ENCODE measurements at places on chromosomes 16 and 17. TPM values are rescaled to one million over a fixed set of nuclear protein-coding genes. Genes with fewer than 3 reads are reported as not detected.

- H3K4me3 ChIP-seq, result peak overlapping the region; percentile 43
- no peaks in the 10 kb centered on the region for H3K27me3 ChIP-seq
- H3K27ac ChIP-seq, result peak overlapping the region; percentile 59
- H3K4me1 ChIP-seq, result peaks cover 8% of the 10 kb centered on the region
- no peak for DNase-seq
Observed at GRCh38 chr17:35345926-35346771, 27.3 kb downstream of the SLFN11 start.

GRCh38 chr17:81153340-81153803 lies 11.9 kb upstream of the PVALEF start:
- DNase-seq, result no peak
- H3K36me3 ChIP-seq, result no peaks in the 10 kb centered on the region
- no peaks in the 10 kb centered on the region for H3K4me1 ChIP-seq
- H3K4me3 ChIP-seq, result no peak overlapping the region
- no peaks in the 10 kb centered on the region for H3K27me3 ChIP-seq

DNA sequence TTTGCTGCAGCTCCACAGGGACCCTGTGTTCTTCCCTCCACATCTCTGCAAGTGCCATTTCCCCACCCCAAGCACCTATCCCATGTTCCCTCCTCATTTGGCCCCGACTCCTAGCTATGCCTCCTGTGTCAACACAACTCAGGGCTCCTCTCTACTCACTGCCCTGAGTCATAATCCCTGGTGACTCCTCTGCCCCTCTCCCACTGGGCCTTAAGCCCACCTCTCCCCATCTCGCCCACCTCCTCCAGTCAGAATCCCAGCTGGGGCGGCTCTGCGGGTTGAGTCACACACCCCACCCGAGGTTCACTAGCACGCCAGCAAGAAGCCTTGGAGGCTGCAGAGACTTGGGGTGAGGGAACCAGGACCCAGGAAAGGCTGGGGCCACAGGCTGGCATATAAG lies 346.2 kb downstream of the FOXL1 start:
- no peak overlapping the region for H3K4me3 ChIP-seq
- H3K36me3 ChIP-seq, result no peaks in the 10 kb centered on the region
- peaks cover 2% of the 10 kb centered on the region for H3K4me1 ChIP-seq
- DNase-seq, result no peak
- no peaks in the 10 kb centered on the region for H3K27me3 ChIP-seq

DNA sequence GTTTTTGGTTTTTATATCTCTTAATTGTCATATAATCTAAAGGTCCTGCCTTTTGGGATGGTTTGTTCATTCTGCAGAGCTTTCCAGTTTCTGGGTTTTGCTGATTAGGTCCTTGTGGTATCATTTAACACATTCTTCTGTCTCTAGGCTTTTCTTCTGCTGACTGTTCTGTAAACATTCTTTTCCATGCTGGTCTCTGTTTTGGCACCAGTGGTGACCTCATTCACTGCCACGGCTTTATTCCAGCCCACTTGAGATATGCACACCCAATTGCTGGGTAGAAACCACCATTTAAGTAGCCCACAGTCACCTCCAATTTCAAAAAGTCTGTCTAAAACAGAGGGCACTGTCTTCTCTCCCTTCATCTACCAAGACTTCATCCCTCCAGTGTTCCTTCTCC lies 31.1 kb upstream of the COX10 start:
- no peaks in the 10 kb centered on the region for H3K36me3 ChIP-seq
- H3K27me3 ChIP-seq, result no peaks in the 10 kb centered on the region
- no peak for DNase-seq
- H3K4me3 ChIP-seq, result no peak overlapping the region

EVPLL gene
- 0.73 TPM for total RNA-seq

- H3K27ac ChIP-seq, result peak overlapping the region; percentile 91
- no peaks in the 10 kb centered on the region for H3K36me3 ChIP-seq
- H3K27me3 ChIP-seq, result no peaks in the 10 kb centered on the region
- H3K4me3 ChIP-seq, result peak overlapping the region; percentile 82
- DNase-seq, result peak; percentile 70
Observed at GRCh38 chr16:4373909-4374742, 2.5 kb downstream of the VASN start.

DNA sequence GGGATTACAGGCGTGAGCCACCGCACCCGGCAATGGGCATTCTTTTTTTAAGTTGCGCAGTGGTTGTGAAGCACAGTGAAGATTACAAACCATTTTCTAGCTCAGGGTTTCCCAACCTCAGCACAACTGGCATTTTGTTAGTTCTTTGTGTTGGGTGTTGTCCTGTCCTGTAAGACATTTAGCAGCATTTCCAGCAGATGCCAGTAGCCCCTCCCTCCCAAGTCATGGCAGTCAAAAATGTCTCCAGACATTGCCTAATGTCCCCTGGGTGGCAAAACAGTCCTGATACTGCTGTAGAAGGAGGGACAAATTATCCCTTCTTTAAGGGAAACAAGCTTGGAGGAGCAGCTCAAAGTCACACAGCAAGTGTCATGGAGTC lies 15.6 kb downstream of the PLK1 start:
- no peaks in the 10 kb centered on the region for H3K4me1 ChIP-seq
- no peak overlapping the region for H3K4me3 ChIP-seq
- H3K36me3 ChIP-seq, result peaks cover 10% of the 10 kb centered on the region
- DNase-seq, result no peak

DNA sequence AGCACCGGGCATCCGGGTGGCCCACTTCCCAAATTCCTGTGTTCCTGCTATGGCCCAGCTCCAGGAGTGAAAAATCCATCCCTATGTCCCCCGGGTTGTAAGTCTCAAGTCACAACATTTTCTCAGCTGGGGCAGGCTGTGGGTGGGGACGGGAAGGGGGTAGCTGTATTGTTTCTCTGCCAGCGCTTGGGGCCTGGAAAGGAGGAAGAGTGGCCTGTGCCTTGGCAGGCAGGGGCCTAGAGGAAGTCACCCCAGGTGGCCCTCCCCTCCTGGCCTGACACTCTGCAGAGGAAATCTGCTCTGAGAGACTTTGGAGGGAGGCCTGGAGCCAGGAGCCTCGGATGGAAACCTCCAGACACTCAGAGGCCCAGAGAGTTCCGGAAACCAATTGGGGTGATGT lies 10.6 kb upstream of the SCN4A start:
- H3K36me3 ChIP-seq, result no peaks in the 10 kb centered on the region
- no peak for DNase-seq
- H3K27ac ChIP-seq, result peak overlapping the region; percentile 26
- no peaks in the 10 kb centered on the region for H3K27me3 ChIP-seq
- H3K4me3 ChIP-seq, result no peak overlapping the region

MT4 gene
- total RNA-seq, result not detected

SULT1A4 gene
- 15.4 TPM for total RNA-seq

GRCh38 chr17:81686614-81687013 lies 2.8 kb downstream of the HGS start:
- DNase-seq, result no peak
- H3K27ac ChIP-seq, result no peak overlapping the region
- H3K36me3 ChIP-seq, result peaks cover under 1% of the 10 kb centered on the region
- H3K4me3 ChIP-seq, result no peak overlapping the region

DNA sequence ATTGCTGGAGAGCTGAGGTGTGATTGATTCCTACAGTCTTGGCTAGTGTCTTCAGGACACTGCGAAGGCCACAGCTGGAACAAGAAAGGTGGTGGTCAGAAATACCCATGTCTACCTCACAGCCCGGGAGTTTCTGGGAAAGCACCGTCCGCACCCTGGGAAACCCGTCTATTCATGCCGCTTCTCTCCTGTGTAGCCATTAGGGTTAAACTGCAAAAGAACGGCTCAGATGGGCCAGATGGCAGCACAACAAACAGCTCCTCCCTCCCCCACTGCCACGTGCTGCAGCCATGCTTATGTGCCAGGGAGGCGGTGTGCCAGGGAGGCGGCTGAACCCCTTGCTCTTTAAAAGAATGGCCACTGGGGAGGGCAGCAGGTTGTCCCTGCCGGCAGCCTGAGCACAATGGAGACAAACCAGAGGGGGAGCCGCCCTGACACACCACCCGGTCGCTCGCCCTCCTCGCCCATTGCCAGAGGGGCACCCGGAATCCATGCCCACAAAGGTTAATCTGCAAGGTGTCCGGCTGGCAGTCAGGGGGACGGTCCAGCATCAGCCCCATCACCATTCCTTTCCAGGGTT lies 65.2 kb downstream of the CYTH1 start:
- no peaks in the 10 kb centered on the region for H3K27me3 ChIP-seq
- H3K4me1 ChIP-seq, result peaks cover 14% of the 10 kb centered on the region
- peak overlapping the region; percentile 37 for H3K4me3 ChIP-seq
- peak; percentile 76 for DNase-seq

GAST gene
- not detected for total RNA-seq

DNA sequence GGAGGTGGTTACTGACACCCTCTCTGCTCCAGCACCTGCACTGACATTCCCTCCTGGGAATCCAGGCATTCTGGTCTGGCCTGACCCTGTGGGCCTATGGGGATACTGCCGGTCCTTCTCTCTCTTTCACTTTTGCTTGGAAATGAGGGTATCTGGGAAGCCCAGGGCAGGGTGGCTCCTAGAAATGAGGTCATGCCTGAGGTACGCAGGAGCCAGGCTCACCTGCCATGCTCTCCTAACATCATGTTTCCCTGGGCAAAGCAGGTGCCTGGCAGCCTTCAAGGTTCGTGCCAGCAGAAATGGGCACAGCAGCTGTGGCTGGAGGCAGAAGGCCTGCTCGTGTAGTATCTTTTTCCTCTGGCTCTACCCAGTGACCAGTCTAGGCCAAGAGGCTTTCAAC lies 3.3 kb downstream of the ITGA3 start:
- H3K27ac ChIP-seq, result peak overlapping the region; percentile 93
- no peak for DNase-seq
- no peak overlapping the region for H3K4me3 ChIP-seq
- no peaks in the 10 kb centered on the region for H3K27me3 ChIP-seq

- H3K27me3 ChIP-seq, result no peaks in the 10 kb centered on the region
- DNase-seq, result no peak
- no peaks in the 10 kb centered on the region for H3K4me1 ChIP-seq
- no peak overlapping the region for H3K4me3 ChIP-seq
- no peaks in the 10 kb centered on the region for H3K36me3 ChIP-seq
Observed at GRCh38 chr16:70473446-70474319, 19.3 kb downstream of the FCSK start.

DNA sequence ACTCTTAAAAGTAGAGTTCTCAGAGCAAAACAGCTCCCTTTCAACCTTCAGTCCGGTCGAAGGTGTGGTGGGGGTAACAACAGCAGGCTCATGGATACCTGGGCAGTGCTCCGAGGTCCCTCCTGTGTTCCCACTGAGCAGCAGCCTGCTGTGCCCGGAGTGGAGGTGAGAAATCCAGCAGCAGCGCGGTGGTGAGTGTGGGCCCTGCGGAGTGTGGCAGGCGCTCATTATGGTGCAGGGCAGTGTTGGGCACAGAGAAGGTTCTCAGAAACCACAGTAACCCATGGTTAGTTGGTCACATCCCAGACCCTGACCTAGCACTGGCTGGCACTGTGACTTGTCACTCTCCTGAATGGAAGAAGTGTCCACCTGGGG lies 5.0 kb upstream of the P4HB start:
- H3K27me3 ChIP-seq, result no peaks in the 10 kb centered on the region
- DNase-seq, result no peak
- H3K4me3 ChIP-seq, result no peak overlapping the region
- no peak overlapping the region for H3K27ac ChIP-seq
- H3K4me1 ChIP-seq, result peaks cover 14% of the 10 kb centered on the region

DNA sequence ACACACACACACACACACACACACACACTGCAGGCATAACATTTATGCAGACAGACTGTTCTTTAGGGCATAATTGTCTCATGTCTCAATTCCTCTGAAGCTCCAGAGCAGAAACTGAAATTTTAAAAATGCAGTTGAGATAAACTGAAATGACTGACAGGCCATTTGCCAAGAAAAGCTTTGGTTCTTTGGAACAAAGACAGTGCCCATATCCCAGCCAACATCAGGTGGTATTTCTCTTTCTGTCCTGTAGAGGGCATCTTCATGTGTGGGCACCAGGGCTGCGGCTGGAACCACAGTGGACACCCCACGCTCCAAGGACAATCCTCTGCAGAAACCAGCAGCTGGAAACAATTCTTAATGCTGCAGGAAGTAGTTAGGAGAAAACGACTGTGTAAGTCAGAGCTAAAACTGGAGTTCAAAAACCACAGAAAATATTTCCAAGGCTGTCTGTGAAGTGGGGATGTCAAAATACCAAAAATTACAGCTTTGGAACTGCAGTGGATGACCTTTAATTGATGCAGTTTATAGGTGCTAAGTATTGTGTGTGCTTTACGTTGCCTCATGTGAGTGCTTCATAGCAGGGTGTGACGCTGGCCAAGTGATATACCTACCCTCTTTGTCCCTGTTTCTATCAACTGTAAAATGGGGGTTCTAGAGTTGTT lies 10.6 kb upstream of the MEFV start:
- no peaks in the 10 kb centered on the region for H3K4me1 ChIP-seq
- no peaks in the 10 kb centered on the region for H3K27me3 ChIP-seq
- no peaks in the 10 kb centered on the region for H3K36me3 ChIP-seq

DNA sequence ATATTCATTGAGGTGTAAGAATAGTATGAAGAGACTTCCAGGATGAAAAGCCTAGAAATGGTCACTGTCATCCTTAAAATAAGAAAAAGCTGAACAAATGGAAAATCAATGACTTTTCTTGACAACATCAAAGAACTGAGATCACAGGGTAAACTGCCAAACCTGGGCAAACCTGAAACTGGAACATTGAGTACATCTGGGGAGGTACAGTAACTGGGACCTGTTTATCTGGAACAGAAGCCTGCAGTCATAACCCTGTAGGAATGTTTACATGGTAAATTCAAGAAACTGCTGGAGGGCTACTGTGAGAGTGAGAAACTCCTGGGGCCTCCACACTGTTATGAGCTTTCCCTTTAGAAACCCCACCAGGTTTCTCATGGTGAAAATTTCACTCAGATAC lies 130.1 kb upstream of the PIRT start:
- no peak overlapping the region for H3K4me3 ChIP-seq
- H3K27me3 ChIP-seq, result no peaks in the 10 kb centered on the region
- no peaks in the 10 kb centered on the region for H3K36me3 ChIP-seq
- no peak for DNase-seq

GRCh38 chr16:979859-980594 lies 1.5 kb upstream of the SOX8 start:
- H3K36me3 ChIP-seq, result no peaks in the 10 kb centered on the region
- H3K27ac ChIP-seq, result no peak overlapping the region
- H3K27me3 ChIP-seq, result peaks cover 17% of the 10 kb centered on the region

DNA sequence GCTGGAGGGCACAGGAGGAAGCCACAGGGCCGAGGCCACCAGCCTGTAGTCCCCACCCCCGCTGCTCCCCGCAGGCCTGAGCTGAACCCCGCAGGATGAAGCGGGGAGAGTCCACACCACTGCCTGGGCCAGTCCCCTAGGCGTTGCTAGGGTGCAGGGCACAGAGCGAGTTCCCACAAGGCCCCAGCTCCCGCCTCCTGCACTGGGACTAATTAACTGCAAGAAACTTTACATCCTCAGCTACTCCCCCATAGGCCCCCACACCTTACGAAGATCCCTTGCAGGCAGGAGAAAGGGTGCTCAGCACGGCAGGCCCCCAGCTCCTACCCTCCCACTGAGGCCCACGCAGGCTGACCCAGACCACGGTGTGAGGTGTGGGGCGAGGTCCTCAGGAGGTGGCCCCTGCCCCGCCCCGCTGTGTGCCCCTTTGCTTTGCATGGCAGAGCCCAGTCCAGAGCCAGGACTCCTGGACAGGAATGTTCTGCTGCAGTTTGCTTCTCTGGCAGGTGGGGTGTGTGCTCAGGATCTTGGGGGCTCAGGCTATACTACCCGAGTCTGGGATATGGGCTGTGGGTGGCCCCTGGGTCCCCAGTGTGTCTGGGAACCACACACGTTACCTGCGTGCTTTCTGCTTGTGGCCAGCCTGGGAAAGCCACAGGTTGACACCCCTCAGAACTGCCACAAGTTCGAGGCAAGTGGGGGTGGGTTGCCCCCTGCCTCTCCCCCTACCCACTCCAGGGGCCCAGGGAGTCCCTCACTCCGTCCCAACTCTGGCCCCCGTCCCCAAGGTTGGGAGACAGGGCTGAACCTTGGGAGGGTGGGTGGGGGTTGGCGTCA lies 1.2 kb downstream of the GNG13 start:
- H3K4me1 ChIP-seq, result no peaks in the 10 kb centered on the region
- no peak overlapping the region for H3K4me3 ChIP-seq
- no peak overlapping the region for H3K27ac ChIP-seq
- H3K36me3 ChIP-seq, result no peaks in the 10 kb centered on the region

Data from breast epithelium (tissue), 4 donors.